ENCODE measurements at places on chromosomes 1 and 21.

DNA sequence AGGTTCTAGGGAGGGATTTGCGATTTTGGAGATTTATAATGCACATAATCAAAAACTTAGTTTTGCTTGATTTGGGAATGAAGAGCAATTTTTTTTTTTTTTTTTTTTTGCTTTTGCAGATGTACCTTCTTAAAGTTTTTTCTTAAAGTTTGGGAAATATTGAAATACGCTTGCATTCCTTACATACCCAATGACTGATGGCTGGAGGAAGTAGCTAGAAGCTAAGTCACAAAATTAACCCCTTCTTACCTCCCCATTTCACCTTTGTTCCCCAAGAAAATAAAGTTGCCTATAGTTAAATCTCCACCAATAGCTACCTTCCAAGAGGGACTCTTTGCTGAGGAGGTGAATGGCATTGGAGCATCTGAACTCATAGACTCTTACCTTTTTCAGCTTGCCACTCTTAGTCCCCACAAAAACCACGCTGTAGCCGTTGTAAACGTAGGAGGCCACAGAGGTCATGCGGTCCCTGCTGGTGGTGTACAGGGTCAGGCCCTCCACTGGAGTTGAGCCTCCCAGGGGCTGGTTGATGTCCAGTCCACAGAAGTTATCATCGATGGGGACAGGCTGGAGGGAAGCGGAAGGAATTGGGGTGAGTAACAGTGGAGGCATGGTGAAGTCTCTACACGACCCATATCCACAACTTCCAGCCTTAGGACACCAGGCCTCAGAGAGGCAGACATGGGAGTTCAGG, 34.1 kb downstream of the PLXNA2 start:
- no peak for DNase-seq

DNA sequence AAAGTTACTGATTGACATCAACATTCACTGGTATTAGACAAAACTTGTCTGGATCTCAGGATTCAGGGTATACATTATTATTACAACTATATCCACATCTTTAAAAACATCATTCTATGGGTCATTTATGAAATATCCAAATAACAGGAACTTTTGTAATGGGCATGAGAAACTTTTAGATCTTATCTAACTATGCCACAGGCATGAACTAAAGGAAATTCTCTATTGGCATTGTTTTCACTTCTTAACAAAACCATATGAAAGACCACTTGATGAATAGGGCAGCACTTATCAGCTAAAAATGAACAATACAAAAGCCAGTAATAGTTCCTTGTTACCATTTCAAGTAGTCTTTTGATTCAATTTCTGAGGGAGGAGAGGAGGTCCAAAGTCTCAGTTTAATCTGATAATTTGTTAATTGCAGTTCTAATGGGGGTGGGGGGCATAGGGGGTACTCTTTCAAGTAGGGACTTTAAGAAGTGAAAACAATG, 30.8 kb upstream of the CPLANE2 start:
- no peak for DNase-seq

DNA sequence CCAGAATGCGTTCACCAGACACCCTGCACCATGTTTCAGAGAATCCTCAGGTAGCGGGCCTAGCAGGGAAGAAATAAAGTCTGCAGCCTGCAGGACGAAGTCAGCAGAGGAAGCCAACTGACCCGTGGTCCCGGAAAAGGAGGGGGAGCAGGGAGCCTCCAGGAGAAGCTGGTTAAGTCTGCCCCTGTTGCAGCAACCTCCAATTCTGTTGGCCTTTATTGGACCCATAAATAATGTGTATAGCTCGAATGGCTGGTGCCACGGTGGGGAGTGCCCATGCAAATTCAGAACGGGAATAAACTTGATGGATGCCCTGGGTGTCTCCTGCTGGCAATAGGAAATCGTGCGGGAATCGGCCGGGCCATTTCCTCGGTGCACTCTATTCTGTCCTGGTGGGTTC, 254.1 kb downstream of the AJAP1 start:
- DNase-seq = no peak

DNA sequence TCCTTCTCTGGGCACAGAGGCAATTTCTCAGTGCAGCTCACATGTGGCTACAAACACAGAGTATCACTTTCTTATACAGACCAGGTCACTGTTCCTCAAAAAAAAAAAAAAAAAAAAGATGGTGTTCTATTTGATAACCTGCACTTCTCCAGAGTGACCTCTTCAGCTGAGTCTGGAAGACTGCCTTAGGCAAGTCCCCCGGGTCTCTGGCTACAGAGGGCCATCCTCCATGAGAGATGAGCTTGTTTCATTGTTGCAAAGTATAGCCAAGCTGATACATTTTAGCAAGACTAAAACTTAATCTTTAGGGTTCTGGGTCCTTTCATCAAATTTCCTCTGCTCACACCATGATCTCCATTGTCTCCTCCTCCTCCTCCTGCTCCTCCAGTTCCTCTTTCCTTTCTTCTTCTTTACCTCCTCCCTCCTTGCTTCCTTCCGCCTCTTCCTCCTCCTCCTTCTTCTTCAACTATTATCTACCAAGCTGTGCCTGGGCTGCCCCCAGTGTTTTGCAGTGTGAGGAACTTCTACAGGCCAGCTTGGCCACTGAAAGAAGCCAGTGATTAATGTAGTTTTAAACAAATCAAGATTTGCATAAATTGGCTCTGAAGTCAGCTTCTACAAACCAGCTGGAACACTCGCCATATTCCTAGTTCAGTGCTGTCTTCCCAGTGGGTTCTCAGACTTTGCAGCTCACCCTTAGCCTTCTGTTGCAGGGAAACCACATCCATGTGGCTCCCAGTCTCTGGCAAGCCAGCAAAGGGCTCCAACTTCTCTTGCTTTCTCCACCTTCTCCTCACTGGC, 139.4 kb downstream of the RUNX1 start:
- no peak for DNase-seq

DNA sequence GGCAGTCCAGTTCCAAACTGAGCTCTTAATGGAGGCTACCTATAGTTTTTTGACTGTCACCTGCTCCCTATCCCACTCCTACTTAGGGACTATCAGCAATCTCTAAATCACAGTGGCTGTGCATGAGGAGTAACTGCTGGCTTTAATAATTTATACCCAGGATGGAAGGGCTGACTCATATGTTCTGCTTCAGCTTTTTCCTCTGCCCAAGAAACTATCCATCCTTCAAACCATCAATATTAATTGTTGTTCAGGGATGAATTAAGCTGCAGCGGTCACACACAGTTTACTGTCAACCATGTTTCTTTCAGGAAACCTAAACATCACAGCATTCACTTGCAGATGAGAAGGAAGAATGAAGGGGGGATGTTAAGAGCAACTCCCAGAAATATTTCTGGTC, 9.0 kb upstream of the PGBD5 start:
- DNase-seq = no peak

DNA sequence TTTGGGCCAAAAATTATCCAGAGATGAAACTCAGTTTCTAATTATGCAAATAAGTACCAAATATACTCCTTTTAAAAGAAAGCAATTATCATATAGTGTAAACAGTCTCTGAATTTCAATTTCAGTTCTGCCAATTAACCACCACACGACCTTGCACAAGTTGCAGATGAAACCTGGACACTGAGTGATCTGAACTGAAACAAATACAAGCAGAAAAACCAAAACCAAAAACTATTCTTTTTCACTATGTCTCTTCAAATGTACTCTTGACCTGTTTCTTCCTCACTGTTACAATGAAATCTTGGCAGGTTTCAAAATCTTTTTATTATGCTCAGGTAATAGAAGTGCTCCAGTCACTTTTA, 79.2 kb downstream of the TYW3 start:
- no peak for DNase-seq

DNA sequence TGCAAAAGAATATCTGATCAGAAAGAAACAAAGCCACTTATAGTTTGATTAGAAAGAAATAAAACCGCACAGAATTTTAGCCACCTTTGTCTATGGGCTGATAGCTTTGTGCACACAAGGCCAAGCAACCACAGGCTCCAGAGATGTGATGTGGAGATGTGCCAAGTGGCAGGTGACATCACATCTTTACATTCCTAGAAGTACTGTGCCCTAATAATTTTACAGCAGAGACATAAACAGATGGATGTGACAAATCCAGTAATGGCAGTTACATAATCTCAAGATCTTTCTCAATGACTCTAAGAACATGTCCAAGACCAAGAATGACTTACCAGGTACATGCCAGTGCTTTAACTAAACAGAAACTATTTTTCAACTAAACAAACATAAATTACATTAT, 159.5 kb downstream of the LTN1 start:
- no peak for DNase-seq

DNA sequence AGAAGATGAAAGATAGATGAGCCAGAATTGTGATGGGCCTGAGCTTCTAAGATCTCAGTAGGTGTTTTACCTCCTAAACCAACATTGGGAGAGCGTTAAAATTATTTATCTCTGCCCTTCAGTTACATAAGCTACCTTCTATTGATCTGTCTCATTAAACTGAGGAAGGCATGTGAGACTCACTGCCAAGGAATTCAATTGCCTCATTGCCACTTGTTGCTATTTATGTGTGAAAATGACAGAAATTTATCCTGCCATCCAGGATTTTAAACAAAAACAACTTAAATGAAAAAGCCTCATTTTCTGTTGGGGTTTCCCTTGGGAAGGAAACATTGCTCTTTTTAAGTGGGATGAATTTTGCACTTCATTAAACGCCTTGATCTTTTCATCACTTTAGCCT, 78.7 kb upstream of the RUNX1 start:
- no peak for DNase-seq

DNA sequence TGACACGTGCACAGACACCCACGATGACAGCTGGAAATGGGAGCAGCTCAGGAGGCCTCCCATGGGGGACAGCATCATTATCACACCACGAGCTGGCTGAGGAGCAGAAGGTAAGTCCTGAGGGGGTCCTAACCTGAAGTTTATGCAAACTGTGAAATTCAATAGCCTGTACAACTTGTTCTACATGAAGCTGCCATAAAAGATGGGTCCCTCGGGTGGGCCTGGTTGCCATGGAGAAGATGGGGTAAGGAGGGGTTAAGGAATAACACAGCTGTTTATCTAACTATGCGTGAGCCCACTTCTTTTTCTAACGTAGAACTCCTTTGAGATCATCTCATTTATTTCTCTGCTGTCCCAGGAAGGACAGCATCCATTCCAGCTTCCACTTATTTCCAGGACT, 163.4 kb upstream of the CD34 start:
- DNase-seq = no peak

GRCh38 chr1:101769520-101769919, 227.2 kb downstream of the OLFM3 start:
- no peak for DNase-seq

- no peak for DNase-seq
Measured at GRCh38 chr1:40264354-40264781, 6.3 kb downstream of the ZMPSTE24 start.

DNA sequence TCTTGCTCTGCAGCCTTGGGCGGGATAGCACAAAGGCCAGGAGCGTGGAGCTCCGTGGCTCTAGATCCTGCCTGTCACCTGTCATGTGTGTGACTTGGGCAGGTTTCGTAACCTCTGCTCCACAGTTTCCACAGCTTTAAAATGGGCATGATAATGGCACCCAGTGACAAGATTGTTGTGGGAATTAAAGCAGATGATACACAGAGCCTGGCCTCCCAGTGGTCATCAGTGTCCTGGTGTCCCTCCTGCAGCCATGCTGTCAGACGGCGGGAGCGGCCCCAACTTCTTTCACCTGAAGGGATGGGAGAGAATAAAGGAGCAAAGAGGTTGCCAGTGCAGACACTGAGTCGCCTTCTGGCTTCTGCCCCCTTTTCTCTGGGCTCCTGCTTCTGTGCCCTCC, 61.5 kb downstream of the SLC37A1 start:
- DNase-seq = no peak

DNA sequence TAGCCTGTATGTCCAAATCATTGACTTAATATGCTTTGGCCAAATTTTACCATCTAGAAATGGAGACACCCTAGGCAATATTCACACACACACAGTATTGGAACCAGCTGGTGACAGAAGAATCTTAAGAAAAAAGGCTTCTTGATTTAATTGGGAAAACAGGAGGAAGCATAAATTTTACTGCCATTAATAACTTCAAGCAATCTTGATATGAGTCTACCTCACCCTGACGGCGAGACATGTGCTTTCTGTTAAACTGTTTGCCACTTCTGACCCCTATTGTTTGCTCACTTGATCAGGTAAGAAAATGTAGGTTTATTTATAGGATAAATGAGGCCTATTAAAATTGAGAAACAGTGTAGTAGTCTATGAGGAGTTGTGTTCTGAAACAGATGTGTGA, 73.2 kb downstream of the KIFAP3 start:
- DNase-seq = no peak

- DNase-seq = no peak
Measured at GRCh38 chr1:100628631-100629081, 90.7 kb downstream of the GPR88 start.

DNA sequence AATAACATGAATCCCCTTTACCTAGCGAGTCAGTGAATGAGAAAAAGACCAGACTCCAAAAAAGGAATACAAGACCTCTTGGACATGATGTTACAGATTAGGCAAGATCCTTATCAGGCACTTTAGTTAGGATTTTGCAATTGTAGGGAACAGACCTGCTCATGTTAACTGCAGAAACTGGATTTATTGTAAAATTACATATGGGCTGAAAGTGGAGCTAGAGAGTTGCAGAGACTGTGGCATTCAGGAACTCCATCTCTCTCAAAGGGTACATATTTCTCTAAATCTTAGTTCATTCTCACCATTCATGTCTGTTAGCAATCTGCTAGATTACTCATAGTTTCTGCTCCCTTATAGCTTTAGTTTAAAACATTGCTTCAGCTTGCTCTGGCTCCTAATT, 142.2 kb downstream of the PAPPA2 start:
- no peak for DNase-seq

DNA sequence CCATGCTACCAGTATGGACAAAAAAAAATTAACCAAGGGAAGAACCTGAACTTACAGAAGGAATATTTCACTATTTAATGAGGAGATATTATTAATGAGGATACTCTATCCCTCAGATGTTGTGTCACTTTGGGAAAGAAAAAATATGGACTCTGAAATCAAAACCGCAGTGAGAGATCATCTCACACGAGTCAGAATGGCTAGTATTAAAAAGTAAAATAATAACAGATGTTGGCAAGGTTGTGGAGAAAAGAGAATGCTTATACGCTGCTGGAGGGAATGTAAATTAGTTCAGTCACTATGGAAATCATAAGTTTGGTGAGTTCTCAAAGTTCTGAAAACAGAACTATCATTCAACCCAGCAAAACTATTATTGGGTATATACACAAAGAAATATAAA, 30.9 kb downstream of the TNFSF4 start:
- no peak for DNase-seq

GRCh38 chr1:151130987-151131586, 15.3 kb downstream of the SEMA6C start:
- peak; percentile 87 for DNase-seq
